ENCODE measurements at places on chromosomes 3 and 15. TPM values are rescaled to one million over a fixed set of nuclear protein-coding genes. Genes with fewer than 3 reads are reported as not detected.

- no peak for DNase-seq
Measured at GRCh38 chr15:31471731-31472430, 145.2 kb downstream of the KLF13 start.

The PTPRG gene
- 3.1 TPM for polyA plus RNA-seq

- no peak for DNase-seq
Measured at GRCh38 chr15:95558916-95559315, 771.6 kb upstream of the NR2F2 start.

DNA sequence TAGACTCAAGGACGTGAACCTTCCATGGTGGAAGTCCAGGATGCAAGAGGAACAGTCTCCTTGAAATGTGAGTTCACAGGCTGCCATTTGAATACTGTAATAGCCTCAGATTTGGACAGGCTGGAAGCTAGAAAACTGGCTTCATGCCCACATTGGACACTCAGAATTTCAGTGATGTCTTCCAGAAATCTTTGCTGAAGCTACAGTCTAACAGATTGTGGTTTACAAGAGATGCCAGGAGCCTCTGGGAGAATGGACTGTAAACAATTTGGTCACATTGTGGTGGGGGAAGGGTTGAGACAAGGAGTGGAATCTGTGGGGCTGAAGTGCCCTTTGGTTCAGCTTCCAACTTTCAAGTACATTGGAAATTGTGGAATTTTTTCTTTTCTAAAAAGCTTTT is 252.0 kb upstream of the PROK2 start:
- DNase-seq = no peak

GRCh38 chr15:40250771-40251483 is 12.1 kb downstream of the PAK6 start:
- no peak for DNase-seq

DNA sequence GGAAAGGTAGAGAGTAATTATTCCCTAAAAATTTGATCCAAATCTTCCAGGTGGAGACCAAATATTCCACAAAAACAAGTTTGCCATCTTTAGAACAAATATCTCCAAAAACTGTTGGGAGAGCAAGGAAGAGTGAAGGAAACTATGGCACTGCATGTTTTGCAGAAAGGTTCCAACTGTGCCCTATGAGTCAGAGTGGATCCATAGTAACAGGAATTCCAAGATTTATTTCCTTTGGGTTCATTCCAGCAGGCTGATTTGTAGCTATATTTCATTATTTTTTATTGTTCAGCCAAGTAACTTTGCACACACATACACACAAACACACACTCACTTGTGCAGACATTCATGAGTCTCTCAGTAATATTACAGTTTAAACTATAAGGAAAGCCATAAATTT is 459.7 kb upstream of the EPHA6 start:
- DNase-seq = no peak

DNA sequence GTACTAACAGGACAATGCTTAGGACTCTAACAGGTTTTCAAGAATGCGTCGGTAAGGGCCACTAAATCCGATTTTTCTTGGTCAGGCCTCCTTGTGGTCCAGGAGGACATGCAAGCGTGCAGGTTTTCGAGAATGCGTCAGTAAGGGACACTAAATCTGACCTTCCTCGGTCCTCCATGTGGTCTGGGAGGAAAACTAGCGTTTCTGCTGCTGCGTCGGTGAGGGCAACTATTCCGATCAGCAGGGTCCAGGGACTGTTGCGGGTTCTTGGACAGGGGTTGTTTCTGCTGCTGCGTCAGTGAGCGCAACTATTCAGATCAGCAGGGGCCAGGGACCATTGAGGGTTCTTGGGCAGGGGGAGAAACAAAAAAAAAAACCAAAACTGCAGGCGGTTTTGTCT is 7.8 kb upstream of the UBP1 start:
- no peak for DNase-seq

The NANOGP8 gene
- polyA plus RNA-seq = not detected

DNA sequence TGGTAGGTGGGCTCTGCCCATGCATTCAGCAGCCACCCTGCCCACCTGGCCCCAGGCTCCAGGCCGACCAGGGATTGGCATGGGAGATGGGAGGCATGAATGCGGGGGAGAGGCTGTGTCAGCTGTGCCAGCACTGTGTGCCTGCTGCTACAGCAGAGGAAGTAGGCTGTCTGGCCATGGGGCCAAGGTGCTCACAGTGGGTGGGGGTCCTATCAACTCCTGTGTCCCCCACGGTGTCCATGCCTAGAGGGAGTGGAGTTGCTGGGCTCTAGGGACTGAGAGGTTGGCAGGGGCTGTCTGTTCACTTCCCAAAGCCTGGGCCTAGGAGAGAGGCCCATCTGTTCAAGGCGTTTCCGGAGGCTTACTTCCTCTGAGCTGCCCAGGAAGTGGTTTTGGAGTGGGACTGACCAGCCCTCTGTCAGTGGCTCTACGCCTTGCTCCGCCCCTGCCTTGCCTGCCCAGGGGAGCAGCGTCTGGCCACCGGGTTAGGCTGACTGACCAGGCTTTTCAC is 5.8 kb downstream of the PRKCD start:
- no peak for DNase-seq

GRCh38 chr3:156964577-156964976 is 138.4 kb downstream of the LEKR1 start:
- DNase-seq = no peak

The GPR87 gene
- polyA plus RNA-seq = not detected

DNA sequence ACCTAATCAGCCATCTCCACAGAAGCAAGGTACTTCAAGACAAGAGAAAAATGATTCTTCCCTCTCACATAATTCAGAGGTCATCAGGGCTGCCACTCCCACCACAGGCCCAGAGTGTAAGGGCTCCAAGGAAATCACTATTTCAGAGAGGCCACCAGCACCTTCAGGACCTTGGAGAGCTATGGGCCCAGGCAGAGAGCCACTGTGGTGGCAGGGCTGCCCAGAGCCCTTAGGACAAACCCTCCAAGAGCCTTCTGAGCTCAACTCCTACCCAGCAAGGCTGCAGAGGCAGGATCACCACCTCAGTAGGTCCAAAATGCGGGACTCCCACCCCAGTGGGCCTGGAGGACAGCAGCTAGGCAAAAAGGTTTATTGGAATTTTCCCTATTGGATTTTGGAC is 17.9 kb upstream of the FAN1 start:
- no peak for DNase-seq

The MAGI1 gene
- 19.7 TPM for polyA plus RNA-seq
